ENCODE measurements at places on chromosomes 1 and 21.

- no peak for DNase-seq
Observed at GRCh38 chr1:173616859-173617258, 14.0 kb upstream of the SLC9C2 start.

- DNase-seq: no peak
Observed at GRCh38 chr1:10514490-10515235, 39.9 kb downstream of the PEX14 start.

- DNase-seq: no peak
Observed at GRCh38 chr1:63004868-63005267, 220.9 kb downstream of the ATG4C start.

DNA sequence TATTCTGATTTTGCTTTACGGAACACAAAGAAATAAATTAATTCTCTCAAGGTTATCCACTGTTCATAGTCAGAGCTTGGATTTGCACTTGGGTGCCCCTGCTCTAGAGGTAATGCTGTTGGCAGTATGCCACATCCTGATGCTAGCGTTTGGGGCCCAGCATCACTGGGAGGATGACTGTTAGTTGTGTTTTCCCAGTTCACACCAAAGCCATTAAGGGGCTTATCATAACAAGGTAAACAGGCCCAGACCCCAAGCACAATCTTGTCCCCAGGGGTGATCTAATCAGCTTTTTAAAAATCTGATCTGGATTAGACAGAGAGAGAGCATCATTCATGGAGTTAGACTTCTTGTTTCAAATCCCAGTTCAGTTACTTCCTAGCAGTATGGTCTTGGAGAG is 60.2 kb upstream of the PBX1 start:
- DNase-seq: no peak

- no peak for DNase-seq
Observed at GRCh38 chr21:17866590-17866989, 47.4 kb upstream of the C21orf91 start.

- no peak for DNase-seq
Observed at GRCh38 chr21:41924368-41924754, 29.5 kb downstream of the C2CD2 start.

DNA sequence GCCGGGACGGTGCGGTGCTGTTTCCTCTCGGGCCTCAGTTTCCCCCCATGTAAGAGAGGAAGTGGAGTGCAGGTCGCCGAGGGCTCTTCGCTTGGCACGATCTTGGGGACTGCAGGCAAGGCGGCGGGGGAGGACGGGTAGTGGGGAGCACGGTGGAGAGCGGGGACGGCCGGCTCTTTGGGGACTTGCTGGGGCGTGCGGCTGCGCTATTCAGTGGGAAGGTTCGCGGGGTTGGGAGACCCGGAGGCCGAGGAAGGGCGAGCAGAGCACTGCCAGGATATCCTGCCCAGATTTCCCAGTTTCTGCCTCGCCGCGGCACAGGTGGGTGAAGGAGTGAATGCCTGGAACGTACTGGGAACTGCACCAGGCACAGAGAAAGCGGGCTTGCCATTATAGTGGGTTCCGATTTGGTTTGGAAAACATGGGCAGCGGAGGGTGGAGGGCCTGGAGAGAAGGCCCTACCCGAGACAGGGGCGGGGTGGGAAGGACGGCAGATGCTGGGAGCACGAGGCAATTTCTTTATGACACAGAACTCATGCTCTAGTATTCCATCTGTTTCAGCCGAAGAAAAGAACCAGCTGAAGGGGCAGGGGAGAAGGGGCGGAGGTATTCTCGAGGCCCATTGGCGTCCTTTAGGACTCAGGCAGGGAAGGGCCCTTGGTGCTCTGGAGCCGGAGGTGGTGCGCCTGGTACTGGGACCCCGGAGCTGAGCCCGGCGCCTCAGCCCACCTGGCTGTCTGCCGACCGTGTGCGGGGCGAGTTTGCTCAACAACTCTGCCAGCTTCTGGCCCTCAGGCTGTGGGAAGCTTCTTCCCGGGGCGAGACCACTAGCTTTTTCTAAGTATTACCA is 960 bp downstream of the PCSK9 start:
- DNase-seq: no peak

Data from T follicular helper cell (primary cell).